ENCODE measurements at places on chromosomes 3 and 15. TPM values are rescaled to one million over a fixed set of nuclear protein-coding genes. Genes with fewer than 3 reads are reported as not detected.

Gene PATL2
- 0.10 TPM for polyA plus RNA-seq

DNA sequence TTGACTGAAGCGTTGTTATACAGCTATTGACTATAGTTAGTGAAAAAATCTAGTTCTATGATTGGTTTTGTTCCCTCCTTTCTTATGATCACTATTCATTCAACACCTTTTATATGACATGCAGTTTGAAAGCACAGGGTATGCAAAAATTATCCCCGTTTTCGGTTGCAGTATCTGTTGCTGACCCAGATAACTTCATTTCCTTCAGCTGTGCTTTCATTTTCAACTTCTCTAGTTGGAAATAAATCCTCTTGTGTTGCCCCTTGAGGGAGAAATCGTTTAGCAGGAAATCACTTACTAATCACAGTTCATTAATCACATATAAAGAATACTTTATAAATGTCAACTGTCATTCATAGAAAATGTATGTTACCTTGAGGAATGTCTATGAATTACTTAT, 55.1 kb downstream of the MBNL1 start:
- no peak for DNase-seq

DNA sequence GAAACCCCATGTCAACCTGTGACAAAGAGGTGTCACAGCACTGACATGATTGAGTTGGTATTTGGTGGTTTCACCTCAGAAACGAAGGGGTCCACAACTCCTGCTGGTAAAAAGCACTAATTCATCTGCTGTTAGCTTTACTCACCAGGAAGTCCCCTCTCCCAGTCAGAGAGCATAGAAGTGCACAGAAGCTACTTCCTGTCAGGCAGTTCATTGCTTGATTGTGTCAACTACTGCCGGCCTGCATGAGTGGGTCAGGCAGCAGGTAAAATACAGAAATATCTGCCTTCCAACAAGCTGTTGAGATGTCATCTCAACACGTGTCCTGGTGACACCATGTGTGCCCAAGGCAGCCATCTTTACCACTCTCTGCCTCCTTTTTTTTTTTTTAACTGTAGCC, 596.6 kb upstream of the NR2F2 start:
- DNase-seq: no peak

DNA sequence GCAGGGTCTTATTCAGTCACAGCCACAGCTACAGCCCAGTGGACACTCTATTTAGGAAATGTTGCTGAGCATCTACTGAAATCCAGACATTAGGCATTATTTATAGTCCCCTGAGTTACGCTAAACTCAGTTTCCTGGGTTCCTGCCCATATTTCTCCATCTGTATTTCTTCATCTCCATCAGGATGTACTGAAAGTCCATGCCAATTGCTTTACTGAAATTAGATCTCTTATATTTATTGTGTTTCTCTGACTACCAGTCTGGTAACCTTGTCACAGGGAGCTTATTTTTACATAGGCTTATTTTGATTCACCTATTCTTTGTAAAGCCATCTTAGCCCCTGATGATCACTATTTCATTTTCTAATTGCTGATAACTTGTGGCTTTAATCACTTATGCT, 223.9 kb downstream of the TLE3 start:
- no peak for DNase-seq

GRCh38 chr15:57377478-57377847, 1.2 kb downstream of the CGNL1 start:
- no peak for DNase-seq

DNA sequence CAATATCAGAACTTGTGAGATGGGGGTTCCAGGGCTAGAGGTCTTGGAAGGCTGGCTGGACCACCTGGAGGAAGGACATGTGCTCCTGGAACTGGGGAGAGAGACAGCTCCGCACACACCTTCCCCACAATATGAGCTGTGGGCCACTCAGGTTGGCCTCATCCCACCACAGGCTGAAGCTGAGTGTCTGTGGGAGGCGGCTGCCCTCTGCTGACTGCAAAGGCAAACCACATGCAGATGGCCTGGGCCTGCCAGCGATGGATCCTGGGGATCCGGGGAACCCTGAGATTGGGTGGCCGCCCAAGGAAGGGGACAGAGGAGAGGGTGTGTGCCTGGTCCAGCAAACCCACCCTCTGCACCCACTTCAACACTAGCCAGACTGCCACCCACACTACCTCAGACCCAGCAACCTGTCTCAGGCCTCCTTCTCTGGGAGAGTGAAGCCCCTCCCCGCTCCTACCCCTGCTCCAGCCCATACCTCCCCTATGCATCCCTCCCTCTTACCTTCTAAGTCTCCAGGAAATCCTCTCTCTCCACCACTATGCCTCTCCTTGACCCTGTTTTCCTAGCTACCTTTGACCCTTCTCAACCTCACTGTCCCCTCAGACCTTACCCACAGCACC, 44.8 kb downstream of the CYP11A1 start:
- peak; percentile 58 for DNase-seq

DNA sequence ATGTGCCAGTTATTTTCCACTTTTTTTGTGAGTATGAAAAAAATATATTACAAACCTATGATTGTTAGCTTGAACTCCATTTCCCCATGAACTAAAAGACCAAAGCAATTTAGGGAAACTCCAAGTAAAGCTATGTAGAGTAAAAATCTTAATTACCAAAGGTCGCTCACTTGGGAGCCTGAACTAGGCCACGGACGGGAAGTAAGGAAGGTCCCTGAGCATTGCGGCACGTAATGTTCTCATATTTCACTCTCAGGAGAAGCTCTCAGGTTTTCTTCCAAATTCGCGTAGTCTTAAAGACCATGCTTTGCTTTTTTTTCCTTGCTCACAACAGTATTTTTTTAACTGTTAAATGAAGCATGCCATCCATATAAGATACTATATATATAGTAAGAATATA, 215.3 kb upstream of the RARB start:
- DNase-seq: no peak

GRCh38 chr3:69033470-69033869, 18.7 kb downstream of the TMF1 start:
- DNase-seq: peak; percentile 73

GRCh38 chr3:63706321-63707085, 54.0 kb downstream of the SNTN start:
- no peak for DNase-seq

Gene TEX55
- not detected for polyA plus RNA-seq

DNA sequence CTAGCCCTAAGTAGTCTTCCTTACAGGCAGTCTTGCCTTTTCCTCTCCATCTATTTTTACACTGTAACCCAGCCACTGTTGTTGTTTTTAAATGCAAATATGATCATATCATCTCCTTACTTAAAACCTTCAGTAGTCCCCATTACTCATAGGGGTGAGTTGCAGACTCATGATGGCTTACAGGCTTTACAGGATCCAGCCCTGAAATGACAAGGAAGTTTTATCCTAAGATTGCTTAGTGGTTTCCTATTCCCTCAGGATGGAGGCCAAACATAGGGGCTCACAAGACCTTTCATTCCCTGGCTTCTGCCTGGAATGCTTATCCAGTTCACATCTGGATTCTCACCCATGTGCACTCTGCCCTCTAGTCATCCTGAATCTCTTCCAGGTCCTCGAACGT, 27.7 kb upstream of the PCOLCE2 start:
- DNase-seq: no peak

DNA sequence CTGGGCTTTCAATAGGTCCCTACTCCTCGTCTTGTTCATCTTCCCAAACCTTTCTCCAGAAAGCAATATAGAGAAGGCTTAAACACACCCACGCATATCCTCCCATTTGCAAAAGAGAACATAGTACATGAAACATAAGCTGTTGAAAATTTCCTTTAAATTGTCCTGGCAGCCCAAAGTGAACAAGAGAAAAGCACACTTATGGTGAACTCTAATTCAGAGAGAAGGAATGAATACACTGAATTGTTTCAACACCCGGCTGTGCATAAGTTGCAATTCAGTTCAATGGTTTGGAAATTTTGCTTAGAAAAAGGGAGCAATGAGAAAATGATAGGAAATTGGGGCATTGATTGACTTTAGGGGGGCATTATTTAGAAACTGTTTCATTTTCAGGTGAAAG, 202.6 kb downstream of the TIGIT start:
- DNase-seq: no peak

Gene UROC1
- not detected for polyA plus RNA-seq

DNA sequence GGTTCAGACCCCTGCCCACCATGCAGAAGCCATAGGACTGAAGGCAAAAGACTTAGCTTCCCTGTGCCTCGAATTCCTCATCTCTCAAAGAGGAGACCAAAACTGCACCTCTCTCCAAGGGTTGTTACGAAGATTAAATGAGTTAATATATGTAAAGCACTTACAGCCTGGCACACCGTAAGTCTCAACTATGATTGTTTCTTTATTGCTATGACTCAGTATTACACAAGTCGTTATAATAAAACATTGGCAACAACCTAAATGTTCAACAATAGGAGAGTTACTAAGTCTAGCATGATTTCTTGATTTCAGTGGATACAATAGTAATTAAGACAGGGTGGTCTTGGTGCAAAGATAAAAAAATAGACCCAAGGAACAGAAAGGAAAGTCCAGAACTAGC, 19.6 kb upstream of the FGD5 start:
- no peak for DNase-seq

GRCh38 chr3:151395806-151396205, 11.3 kb upstream of the P2RY12 start:
- peak; percentile 82 for DNase-seq

- no peak for DNase-seq
Observed at GRCh38 chr15:96551196-96551595, 220.7 kb downstream of the NR2F2 start.

Gene ABHD17C
- polyA plus RNA-seq: 10.3 TPM

Gene NANOGP8
- not detected for polyA plus RNA-seq

DNA sequence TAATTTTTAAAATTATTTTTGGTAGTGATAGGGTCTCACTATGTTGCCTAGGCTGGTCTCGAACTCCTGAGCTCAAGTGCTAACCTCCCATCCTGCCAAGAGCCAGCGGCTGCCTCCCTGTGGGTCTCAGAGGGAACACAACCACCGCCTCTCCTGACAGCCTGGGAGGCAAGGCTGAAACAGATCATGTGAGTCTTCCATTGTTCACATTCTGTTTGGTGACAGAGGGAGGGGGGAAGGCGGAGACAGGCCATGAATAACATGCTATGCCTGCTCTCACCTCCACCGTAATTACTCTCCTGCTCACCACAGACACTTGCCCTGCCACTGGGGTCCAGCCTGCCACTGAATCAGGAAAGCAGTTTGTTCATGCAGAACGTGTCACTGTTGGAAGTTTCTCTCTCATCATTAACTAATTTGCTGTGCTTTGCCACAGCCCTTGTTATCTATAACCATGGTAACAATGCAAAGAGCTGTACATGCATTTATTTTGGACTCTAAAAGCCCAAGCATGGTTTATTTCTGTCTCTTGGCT, 78.4 kb upstream of the RASGRF1 start:
- DNase-seq: no peak

- DNase-seq: no peak
Observed at GRCh38 chr15:72483279-72483678, 9.1 kb downstream of the ARIH1 start.

- peak; percentile 61 for DNase-seq
Observed at GRCh38 chr15:101068961-101069653, 149.9 kb downstream of the LRRK1 start.

- DNase-seq: peak; percentile 41
Observed at GRCh38 chr3:145015253-145015652, 1043.6 kb downstream of the DIPK2A start.

DNA sequence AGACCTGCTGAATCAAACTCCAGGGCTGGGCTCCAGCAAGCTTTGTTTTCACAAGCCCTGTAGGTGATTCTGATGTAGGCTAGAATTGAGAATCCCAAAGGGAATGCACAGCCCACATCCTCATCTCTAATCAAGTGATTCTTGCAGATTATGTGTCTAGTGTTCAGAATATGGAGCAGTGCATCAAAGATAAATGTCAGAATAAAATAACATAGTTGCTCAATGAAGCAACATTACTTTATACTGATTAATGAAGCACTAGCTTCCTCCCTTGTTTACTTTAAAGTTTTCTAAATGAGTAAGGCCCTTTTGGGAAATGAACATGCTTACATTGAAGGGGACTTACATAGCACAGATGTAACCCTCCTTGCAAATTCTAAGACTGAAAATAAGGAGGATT, 39.2 kb downstream of the NUP210 start:
- DNase-seq: peak; percentile 25

DNA sequence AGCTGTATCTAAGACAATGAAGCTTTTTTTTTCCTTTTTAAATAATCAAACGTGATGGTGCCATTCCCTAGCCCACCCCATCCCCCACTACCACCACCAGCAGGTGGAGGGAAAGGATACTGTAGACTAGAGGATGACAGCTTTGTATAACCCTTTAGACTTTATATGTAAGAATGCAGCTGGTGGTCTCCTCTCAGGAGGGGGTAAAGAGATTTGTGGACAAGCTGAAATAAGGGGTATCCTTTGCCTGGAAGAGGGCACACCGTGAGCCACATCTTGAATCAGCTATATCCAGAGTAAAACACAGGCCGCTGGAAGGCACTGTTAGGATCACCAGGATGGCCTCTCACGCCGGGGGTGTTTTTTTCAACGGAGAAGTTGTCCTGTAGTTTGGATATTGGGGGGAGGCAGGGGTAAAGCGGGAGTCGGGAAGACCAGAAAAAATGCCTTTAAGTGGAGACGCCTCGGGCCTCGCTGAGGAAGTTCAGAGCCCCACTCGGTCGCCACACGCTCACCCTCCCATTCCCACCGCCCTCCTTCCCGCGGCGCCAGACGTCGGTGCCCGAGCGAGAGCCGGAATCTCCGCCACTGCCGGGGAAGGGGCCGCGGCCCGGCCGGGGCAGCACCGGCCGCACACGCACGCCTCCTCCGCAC, 986 bp downstream of the KPNA4 start:
- DNase-seq: no peak

- no peak for DNase-seq
Observed at GRCh38 chr15:25185156-25185710, 230.4 kb downstream of the SNRPN start.

DNA sequence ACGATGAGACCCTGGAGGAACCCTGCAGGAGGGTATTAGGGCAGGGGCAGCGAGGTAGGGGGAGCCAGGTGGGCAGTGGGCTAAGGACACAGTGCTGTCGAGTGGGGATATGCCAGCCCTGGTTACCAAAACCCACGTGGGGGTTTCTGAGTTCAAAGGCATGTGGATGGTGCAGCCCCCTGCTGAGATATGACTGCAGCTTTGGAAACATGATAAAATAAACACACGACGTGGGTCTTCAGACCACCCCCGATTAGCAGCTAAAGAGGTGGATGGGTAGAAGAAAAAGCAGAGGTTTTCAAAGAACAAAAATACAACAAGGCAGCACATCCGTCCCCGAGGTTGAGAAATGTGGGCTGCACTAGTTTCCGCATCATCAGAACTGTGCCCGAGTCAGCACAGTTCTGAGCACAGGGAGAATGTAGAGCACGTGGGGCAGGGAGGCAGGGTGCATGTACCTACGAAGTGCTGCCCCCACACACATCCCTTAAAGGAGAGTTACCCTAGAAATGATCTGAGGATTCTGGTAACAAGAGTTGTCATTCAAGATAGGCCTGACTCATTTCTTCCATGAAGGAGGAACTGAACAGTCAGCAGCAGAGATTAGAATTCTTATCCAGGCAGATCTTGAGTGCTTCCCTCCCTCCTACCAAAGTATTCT, 121.3 kb downstream of the RPLP1 start:
- peak; percentile 34 for DNase-seq

DNA sequence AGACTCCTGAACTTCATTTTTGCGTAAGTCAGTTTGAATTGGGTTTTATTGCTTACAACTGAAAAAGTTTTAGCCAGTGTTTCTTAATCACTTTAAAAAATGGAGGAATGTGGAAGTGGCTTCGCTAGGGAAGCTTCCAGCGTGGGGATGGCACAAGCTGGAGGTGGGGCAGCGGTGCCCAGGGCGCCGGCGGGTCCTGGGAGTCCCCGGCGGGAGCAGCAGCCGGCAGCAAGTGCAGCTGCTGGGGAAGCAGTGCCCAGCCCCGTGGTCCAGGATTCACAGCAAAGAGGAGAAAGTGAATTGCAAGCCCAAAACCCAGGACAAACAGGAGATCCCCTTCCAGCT, 301.8 kb upstream of the PROK2 start:
- no peak for DNase-seq

Gene SLC27A2
- not detected for polyA plus RNA-seq

Measured in IMR-90 (cell line).